Progenitor cell of endocrine pancreas (in vitro differentiated cells): ENCODE measurements at places on chromosomes 12 and 14. TPM values are rescaled to one million over a fixed set of nuclear protein-coding genes. Genes with fewer than 3 reads are reported as not detected.

Gene TTC6
- 39.3 and 46.7 TPM in 2 replicates for total RNA-seq

GRCh38 chr12:65781681-65782269, 42.5 kb upstream of the HMGA2 start:
- no peak for DNase-seq
- peaks cover 10% of the 10 kb centered on the region for H3K4me1 ChIP-seq
- H3K27ac ChIP-seq = no peak overlapping the region

- DNase-seq = no peak
- peaks cover 3% of the 10 kb centered on the region for H3K36me3 ChIP-seq
- H3K27ac ChIP-seq = no peak overlapping the region
Measured at GRCh38 chr12:56886319-56886718, 47.9 kb downstream of the SDR9C7 start.

DNA sequence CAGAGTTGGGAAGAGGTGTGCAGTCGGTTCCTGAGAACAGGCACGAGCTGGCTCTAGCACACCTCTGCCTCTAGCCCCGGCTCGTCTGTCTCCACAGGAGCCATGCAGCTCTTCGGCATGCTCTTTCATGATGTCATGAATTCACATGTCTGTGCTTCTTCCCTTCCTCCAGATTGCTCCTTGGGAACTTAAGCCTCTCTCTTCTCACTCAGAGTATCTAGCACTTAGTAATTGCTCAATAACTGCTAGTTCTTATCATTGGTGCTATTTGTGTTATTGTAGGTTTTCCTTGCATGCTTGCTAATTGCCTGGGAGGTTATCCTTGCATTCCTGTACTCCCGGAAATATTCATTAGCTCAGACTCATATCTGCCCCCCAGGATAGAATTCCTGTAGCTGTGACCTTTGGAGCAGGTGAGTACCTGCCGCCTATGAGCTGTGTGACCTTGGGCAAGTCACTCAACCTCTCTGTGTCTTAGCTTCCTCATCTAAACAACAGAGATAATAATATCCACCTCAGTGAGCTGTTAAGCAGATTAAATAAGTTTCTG, 19.5 kb downstream of the FAM181A start:
- peaks cover 3% of the 10 kb centered on the region for H3K4me1 ChIP-seq
- peaks cover 7% of the 10 kb centered on the region for H3K27me3 ChIP-seq
- no peaks in the 10 kb centered on the region for H3K36me3 ChIP-seq
- no peak overlapping the region for H3K27ac ChIP-seq

GRCh38 chr12:116325336-116325664, 47.8 kb upstream of the MED13L start:
- no peak overlapping the region for H3K27ac ChIP-seq
- H3K27me3 ChIP-seq = peaks cover 5% of the 10 kb centered on the region
- H3K4me1 ChIP-seq = peaks cover 8% of the 10 kb centered on the region
- no peak overlapping the region for H3K4me3 ChIP-seq
- H3K36me3 ChIP-seq = no peaks in the 10 kb centered on the region

DNA sequence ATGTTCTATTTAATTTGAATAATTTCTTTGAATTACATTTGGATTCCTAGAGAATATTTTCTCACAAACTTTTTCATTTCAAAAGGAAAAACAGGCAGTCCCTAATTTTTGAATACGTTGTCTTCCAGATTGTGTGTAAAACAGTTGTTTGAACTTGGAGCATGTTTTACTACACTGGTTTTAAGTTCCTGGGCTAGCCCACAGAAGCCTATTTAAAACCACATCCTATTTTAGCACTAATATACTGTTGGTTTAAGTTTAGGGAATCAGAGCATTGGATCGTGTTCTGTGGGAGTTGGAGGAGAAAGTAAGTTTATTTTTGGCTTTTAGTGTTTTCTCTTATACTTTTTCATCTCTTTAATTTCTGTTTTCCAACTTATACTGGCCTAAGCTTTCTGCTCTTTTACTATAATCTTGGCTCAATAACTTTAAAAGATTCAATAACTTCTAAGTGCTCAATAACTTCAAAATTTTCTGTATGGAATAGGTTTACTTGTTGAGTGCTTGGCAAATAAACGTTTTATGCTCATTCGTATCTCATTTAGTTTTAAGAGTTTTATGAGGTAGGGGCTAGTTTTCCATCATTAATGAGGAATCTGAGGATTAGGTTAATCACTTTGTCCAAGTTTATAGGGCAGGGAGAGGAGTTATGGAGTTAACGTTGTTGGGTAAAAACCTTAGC, 14.9 kb downstream of the LEMD3 start:
- no peaks in the 10 kb centered on the region for H3K27me3 ChIP-seq
- no peak overlapping the region for H3K27ac ChIP-seq
- H3K4me1 ChIP-seq = peaks cover 40% of the 10 kb centered on the region
- H3K36me3 ChIP-seq = peaks cover 4% of the 10 kb centered on the region
- no peak for DNase-seq

GRCh38 chr14:104892531-104893434, 27.7 kb downstream of the CEP170B start:
- DNase-seq = peak; percentile 9
- no peak overlapping the region for H3K4me3 ChIP-seq
- H3K27ac ChIP-seq = no peak overlapping the region
- H3K36me3 ChIP-seq = peaks cover 3% of the 10 kb centered on the region
- no peaks in the 10 kb centered on the region for H3K27me3 ChIP-seq
- peaks cover 2% of the 10 kb centered on the region for H3K4me1 ChIP-seq

- no peak overlapping the region for H3K4me3 ChIP-seq
- no peaks in the 10 kb centered on the region for H3K27me3 ChIP-seq
- H3K36me3 ChIP-seq = no peaks in the 10 kb centered on the region
- H3K4me1 ChIP-seq = peaks cover 6% of the 10 kb centered on the region
Measured at GRCh38 chr12:75606151-75606550, 94.7 kb upstream of the KRR1 start.

DNA sequence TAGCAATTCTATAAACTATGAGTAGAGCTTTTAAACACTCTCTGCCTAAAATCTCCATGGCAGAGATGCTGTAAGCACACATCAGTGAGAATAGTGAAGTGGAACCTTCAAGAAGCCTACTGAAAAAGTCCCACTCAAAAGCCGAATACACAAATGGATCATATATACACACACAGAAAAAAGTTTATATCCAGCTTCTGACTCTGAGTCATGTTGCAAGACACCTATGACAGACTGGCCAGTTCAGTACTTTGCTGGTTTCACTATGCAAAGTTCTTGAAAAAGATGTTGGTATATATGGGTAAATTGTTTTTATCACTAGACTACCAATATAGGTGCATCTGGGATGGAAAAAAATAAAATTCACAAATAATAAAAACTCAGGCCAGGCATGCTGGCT, 126.1 kb downstream of the KCNK10 start:
- no peaks in the 10 kb centered on the region for H3K36me3 ChIP-seq
- H3K27ac ChIP-seq = no peak overlapping the region
- DNase-seq = no peak
- peaks cover 37% of the 10 kb centered on the region for H3K27me3 ChIP-seq
- H3K4me1 ChIP-seq = peaks cover 20% of the 10 kb centered on the region

DNA sequence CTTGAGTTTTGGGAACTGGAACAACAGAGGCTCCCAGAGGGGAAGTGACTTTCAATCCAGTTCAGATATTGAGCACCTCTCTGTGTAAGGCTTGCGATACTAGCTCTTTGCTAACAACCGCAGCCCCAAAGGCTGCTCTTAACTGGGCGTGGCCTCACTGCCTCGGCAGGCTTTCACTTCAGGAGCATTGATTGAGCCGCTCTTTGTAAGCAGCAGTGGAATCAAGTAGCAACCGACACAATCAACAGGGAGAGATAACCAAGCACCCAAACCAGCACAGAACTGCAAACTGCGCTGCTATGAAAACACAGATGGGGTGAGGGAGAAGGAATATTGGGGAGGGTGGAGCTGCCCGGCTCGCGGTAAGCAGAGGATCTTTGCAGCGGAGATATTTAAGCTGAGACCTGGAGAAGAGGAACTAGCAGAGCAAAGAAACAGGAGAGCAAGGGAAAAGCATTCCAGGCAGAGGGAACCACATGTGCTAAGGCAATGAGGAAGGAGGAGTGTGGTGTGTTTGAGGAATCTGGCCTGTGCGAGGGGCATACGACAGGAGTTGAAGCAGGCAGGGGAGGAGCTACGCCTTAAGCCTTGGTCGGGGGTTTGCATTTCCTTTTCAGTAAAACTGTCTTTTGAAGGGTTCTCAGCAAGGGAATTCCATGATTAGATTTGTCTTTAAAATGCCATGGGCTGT, 17.3 kb upstream of the YY1 start:
- no peak overlapping the region for H3K4me3 ChIP-seq
- no peak overlapping the region for H3K27ac ChIP-seq
- H3K36me3 ChIP-seq = no peaks in the 10 kb centered on the region
- no peaks in the 10 kb centered on the region for H3K4me1 ChIP-seq
- H3K27me3 ChIP-seq = no peaks in the 10 kb centered on the region

Gene KRT3
- not detected in 2 replicates for total RNA-seq

- no peaks in the 10 kb centered on the region for H3K4me1 ChIP-seq
- H3K4me3 ChIP-seq = no peak overlapping the region
- H3K27me3 ChIP-seq = peaks cover 11% of the 10 kb centered on the region
- no peak for DNase-seq
- H3K27ac ChIP-seq = no peak overlapping the region
- no peaks in the 10 kb centered on the region for H3K36me3 ChIP-seq
Measured at GRCh38 chr14:57038689-57039088, 228.4 kb upstream of the OTX2 start.

- peaks cover 8% of the 10 kb centered on the region for H3K4me1 ChIP-seq
- no peak overlapping the region for H3K4me3 ChIP-seq
- peaks cover 10% of the 10 kb centered on the region for H3K36me3 ChIP-seq
- H3K27me3 ChIP-seq = no peaks in the 10 kb centered on the region
- no peak for DNase-seq
Measured at GRCh38 chr12:49809381-49809905, 18.8 kb downstream of the NCKAP5L start.

- no peak overlapping the region for H3K4me3 ChIP-seq
- H3K4me1 ChIP-seq = peaks cover 10% of the 10 kb centered on the region
- no peaks in the 10 kb centered on the region for H3K27me3 ChIP-seq
Measured at GRCh38 chr12:109462868-109463692, 14.0 kb downstream of the KCTD10 start.

Gene KIF5A
- 2.5 and 2.8 TPM in 2 replicates for total RNA-seq

- H3K4me3 ChIP-seq = peak overlapping the region; percentile 88
- no peaks in the 10 kb centered on the region for H3K36me3 ChIP-seq
- peaks cover 4% of the 10 kb centered on the region for H3K27me3 ChIP-seq
- no peak for DNase-seq
Measured at GRCh38 chr12:47774663-47775062, 1.6 kb downstream of the SLC48A1 start.

- peaks cover 11% of the 10 kb centered on the region for H3K27me3 ChIP-seq
- peaks cover 6% of the 10 kb centered on the region for H3K4me1 ChIP-seq
- DNase-seq = no peak
- H3K27ac ChIP-seq = no peak overlapping the region
- no peak overlapping the region for H3K4me3 ChIP-seq
- H3K36me3 ChIP-seq = no peaks in the 10 kb centered on the region
Measured at GRCh38 chr12:26239852-26240815, 44.8 kb downstream of the SSPN start.

- peaks cover 9% of the 10 kb centered on the region for H3K4me1 ChIP-seq
- H3K27me3 ChIP-seq = no peaks in the 10 kb centered on the region
- no peak overlapping the region for H3K4me3 ChIP-seq
- DNase-seq = no peak
Measured at GRCh38 chr12:50197297-50197727, 30.1 kb upstream of the CERS5 start.

DNA sequence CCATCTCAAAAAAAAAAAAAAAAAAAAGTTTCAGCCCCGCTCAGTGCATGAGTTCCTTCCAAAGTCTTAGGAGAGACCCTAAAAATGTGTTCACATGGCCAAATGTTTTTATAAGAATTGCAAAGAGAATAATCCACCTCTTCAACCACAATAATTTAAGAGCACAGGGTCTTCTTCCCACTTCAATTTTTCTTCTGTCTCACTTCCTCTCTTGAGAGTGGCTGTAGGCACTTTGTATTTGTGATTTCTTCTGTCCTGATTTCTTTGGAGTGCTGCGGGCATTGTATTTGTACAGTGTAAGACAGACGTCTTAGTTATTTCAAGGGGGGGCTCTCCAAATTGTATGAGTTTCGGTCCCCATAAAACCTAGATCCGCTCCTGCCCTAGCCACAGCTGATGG, 58.3 kb downstream of the C12orf56 start:
- H3K27me3 ChIP-seq = no peaks in the 10 kb centered on the region
- H3K4me1 ChIP-seq = no peaks in the 10 kb centered on the region
- H3K4me3 ChIP-seq = no peak overlapping the region
- no peak overlapping the region for H3K27ac ChIP-seq
- DNase-seq = no peak

Gene DAO
- not detected in 2 replicates for total RNA-seq

DNA sequence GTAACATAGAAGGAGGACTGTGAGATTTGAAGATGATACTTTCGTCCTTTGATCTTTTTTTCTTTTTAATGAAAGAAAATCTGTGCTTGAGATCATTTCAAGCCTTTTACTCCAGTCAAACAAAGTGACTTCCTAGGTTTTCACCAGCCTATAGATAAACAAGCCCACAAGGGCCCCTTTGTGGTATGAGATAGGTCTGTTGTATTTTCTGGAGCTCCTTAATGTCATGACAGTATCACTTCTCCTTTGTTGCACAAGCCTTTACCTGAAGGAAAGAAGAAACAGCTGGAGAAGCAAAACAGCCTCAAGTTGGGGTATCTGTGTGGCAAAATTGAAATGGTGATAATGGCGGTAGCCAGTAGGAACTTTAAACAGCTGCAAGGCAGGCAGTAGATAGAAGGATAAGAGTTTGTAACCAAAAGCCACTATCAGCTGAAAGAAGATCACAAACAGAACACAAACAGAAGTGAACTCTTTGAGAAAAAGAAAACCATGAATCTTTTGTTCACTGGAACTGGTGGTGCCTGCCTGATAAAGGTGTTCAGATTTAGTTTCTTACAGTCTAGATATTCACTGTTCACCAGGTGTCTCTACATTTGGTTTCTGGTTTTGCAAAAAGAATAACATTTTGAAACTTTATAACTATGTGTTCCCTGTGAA, 96.8 kb downstream of the LGR5 start:
- no peak for DNase-seq
- no peak overlapping the region for H3K27ac ChIP-seq
- no peak overlapping the region for H3K4me3 ChIP-seq
- H3K4me1 ChIP-seq = peaks cover 3% of the 10 kb centered on the region
- H3K27me3 ChIP-seq = peaks cover 4% of the 10 kb centered on the region

DNA sequence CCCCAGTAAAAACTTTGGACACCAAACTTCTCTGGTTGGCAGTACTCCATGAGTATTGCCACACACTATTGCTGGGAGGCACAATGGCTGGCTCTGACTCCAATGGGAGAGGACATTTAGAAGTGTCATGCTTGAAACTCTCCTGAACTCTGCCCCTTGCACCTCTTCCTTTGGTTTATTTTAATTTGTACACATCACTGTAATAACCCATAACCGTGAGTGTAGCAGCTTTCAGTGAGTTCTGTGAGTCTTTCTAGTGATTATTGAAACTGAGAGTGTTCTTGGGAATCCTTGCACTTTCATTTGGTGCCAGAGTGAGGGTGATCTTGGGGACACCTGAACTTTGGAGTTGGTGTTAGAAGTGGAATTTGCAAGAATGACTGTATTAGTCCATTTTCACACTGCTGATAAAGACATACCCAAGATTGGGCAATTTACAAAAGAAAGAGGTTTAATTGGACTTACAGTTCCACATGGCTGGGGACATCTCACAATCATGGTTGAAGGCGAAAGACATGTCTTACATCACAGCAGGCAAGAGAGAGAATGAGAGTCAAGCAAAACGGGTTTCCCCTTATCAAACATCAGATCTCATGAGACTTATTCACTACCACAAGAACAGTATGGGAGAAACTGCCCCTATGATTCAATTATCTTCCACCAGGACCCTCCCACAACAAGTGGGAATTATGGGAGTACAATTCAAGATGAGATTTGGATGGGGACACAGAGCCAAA, 41.3 kb upstream of the CEP83 start:
- H3K4me1 ChIP-seq = no peaks in the 10 kb centered on the region
- H3K36me3 ChIP-seq = no peaks in the 10 kb centered on the region
- H3K27me3 ChIP-seq = no peaks in the 10 kb centered on the region
- DNase-seq = no peak
- H3K27ac ChIP-seq = no peak overlapping the region
